ENCODE measurements at places on chromosomes 11 and 22.

DNA sequence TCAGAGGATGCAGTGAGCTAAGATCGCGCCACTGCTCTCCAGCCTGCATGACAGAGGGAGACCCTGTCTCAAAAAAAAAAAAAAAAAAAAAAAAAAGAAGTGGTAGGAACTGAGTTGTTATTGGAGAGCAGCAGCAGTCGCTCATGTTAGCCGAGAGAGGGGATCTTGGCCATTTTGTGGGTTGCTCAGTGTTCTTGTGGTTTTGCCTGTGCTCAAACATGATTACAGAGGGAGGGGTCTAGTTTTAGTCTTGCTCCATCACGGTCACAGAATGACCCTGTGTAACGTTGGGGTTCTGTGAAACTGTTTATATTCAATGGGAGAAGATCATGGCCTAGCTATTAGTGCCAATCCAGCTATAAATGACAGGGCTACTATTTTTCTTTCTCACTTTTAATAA is 1.9 kb downstream of the DPAGT1 start:
- DNase-seq = no peak

GRCh38 chr11:59776210-59777066 is 21.3 kb downstream of the STX3 start:
- DNase-seq = no peak

DNA sequence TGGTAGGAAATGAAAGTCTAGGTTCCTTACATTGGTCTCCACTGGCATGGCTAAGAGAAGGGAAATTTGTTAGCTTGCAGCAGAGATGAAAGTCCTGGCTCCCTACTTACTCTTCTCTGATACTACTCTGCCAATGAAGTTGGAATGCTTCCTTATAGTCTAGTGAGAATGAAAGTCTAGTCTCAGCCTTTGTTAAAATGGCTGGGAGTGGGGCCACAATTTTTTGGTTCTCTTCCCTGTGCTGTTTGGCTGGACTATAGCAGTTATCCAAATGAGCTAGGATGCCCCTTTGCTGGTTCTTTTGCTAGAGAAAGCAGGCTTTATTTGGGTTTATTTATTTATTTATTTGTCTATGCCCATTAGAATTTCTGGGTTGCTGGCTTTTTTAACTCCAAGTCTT is 414.3 kb downstream of the AASDHPPT start:
- no peak for DNase-seq

DNA sequence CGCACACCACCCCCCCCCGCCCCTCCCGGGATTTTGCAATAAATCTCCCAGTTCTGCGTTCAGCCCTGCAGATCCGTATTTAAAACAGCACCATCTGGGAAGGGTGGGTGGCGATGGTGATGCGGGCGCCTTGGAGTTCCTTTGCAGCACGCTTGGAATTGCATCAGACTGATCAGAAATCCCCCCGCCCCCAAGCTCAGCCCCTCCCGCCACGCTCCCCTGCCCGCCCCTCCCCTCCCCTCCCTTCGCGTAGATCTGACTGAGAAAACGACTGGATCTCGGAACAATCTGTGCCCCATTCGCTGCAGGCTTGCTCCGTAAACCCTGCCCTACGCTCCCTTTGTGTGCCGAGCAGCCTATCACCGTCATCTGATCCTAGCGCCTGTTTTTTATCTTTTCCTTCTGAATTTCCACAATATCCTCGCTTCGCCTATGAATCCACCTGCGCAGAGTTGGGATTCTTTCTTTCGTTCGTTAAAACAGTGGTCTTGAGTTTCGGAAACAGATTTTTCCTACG is 18.1 kb upstream of the BDNF start:
- no peak for DNase-seq

DNA sequence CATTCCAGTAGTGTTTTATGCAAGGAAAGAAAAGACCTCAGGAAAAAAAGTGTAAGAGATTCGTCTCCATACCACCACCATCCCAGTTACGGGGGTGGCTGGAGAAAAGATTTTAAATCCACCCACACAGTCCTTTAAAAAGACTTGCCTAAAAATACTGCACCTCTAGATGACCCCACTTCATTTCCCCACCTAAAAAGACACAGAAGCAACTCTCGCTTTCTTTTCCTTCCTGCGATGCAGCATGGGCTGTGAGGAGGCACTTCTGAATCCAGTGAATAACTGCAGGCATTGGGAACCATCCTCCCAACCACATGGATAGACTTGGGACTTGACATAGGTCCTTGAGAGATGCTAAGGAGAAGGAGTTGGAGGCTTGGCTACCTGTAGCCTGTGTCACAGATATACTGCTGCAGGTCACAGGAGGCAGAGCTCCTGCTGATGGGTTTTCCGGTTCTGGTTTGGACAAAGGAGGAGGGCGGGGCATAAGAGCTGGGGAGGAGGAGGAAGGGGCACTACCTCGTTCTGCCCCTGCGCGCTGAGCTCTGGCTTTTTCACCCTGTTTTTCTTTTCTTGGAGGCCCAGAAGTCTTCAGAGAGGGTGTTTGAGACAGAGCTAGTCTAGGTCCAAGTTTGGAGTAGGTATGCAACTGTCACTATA is 285.9 kb downstream of the NTM start:
- DNase-seq = no peak

DNA sequence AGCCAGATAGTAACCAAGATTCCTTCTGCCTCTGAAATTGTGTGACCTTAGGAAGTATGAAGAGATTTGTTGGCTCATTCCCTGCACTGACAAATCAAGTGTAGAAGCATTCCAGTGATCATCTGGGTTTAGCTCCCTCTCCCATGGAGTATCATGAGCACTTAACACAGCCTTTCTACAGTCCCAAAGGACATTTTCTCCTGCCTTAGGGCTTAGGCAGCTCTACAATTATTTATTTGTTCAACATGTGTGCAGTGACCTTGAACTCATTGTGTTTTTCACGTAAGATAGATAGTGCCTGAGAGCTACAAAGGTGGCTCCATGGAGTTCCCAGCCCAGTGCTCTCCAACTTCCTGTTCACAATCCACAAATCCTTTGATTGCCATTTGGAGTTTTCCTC is 94.8 kb upstream of the FAT3 start:
- DNase-seq = no peak

- DNase-seq = no peak
Observed at GRCh38 chr22:35099883-35100282, 33.9 kb downstream of the ISX start.

- no peak for DNase-seq
Observed at GRCh38 chr11:7435176-7435575, 50.1 kb upstream of the OLFML1 start.

GRCh38 chr11:1879342-1879940 is 12.3 kb downstream of the PRR33 start:
- DNase-seq = no peak

DNA sequence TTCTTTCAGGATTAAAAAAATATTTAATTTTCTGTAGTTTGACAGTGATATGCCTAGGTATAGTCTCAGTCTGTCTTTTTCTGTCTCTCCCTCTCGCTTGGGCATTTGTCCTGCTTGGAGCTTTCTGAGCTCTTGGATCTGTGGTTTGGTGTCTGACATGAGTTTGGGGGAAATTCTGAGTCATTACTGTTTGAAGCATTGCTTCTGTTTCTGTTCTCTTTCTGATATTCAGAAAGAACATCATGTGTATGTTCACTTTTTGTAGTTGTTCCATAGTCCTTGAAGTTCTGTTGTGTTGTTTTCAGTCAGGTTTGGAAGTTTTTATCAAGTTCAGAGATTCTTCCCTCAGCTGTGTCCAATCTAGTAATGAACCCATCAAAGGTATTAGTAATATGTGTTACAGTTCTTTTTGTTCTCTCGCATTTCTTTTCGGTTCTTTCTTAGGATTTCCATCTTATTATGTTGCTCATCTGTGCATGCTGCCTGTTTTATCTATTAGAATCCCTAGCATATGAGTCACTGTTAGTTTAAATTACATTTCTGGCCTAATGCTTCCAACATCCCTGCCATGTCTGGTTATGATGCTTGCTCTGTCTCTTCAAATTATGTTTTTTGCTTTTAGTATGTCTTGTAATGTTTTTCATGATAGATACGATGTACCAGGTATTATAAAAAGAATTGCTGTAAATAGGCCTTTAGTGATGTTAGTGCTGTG is 48.4 kb downstream of the DDX10 start:
- no peak for DNase-seq

GRCh38 chr11:62788991-62789390 is 1.8 kb downstream of the TMEM179B start:
- no peak for DNase-seq

GRCh38 chr11:7154881-7155361 is 66.1 kb downstream of the RBMXL2 start:
- no peak for DNase-seq

DNA sequence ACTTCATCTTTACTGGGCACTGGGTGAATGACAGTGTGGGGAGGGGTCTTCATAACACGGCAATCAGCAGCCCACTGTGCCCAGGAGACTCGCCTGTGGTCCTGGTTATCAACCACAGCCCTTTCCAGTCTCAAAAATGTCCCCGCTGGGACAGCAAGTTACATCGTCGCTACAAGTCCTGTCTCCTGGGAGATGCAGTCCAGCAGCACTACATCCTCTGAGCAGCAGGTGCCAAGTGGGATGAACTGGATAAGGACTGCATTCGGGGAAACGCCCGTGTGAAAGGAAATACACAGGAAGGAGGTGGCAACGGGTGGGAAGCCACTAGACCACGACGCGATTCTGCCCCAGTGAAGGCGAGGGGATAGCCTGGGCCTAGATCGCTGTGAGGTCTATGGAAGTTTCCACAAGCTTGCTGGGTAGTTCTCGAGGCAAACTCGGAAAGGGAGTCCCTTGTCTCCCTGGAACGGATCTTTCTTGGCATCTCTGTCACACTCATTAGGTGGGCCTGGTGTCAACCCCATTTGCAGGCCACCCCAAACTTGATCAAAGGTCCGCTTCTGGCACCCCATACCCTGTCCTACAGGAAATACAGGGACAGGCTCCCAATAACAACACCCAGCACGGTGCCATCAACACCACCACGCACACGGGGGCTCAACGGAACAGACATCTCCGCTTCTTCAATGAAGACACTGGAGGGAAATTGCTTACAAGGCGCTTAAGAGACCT is 4.4 kb downstream of the ASCL2 start:
- DNase-seq = no peak

- DNase-seq = no peak
Observed at GRCh38 chr11:107457205-107457557, 444 bp downstream of the CWF19L2 start.

DNA sequence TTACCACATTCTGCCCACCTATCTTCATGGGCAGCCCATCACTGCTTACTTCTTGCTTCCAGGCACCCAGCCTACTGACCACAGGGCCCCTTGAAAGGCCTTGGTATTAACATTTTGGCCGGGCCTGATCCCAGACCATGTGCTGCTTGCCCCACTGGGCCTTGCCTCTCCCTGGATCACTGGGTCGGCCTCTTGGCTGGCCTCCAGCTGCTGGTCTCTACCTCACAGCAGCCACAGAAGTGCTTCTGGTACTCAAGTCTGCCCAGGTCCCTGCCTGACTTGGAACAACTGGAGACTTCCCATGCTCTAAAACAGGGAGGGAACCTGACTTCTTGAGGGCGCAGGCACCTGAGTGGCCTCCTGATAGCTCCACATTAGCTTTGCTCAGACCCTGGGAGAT is 63.6 kb downstream of the THAP12 start:
- DNase-seq = no peak

DNA sequence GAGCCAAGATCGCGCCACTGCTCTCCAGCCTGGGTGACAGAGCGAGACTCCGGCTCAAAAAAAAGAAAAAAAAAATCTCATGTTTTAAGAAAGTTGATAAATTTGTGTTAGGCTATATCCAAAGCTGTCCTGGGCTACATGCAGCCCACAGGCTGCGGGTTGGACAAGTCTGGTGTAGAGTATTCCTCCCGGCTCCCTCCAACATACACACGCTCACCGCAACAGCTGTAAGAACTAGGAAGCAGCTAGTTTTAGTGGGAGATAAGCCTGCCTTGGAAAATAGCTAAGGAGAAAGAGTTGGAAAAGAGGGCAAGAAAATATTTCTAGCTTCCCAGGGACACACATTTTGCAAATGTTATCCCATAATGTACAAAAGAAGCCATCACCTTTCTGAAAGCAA is 46.6 kb downstream of the CELF1 start:
- no peak for DNase-seq

DNA sequence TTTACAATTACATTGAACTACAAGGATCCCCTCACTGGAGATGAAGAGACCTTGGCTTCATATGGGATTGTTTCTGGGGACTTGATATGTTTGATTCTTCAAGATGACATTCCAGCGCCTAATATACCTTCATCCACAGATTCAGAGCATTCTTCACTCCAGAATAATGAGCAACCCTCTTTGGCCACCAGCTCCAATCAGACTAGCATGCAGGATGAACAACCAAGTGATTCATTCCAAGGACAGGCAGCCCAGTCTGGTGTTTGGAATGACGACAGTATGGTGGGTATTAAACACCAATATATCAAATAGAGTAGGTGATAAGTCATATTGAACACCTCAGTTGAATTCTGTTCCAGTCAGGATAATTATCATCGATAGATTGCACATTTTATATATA is 4.4 kb downstream of the FBXO7 start:
- DNase-seq = no peak

- DNase-seq = no peak
Observed at GRCh38 chr11:77883775-77884174, 62.8 kb downstream of the AAMDC start.
